NCI-H748 treated with DMSO at 0.1 percent for 48 hours (cell line): ENCODE measurements at places on chromosomes 2 and 18.
A peak's percentile ranks its signal among the peaks of the same experiment; 100 is the strongest.

DNA sequence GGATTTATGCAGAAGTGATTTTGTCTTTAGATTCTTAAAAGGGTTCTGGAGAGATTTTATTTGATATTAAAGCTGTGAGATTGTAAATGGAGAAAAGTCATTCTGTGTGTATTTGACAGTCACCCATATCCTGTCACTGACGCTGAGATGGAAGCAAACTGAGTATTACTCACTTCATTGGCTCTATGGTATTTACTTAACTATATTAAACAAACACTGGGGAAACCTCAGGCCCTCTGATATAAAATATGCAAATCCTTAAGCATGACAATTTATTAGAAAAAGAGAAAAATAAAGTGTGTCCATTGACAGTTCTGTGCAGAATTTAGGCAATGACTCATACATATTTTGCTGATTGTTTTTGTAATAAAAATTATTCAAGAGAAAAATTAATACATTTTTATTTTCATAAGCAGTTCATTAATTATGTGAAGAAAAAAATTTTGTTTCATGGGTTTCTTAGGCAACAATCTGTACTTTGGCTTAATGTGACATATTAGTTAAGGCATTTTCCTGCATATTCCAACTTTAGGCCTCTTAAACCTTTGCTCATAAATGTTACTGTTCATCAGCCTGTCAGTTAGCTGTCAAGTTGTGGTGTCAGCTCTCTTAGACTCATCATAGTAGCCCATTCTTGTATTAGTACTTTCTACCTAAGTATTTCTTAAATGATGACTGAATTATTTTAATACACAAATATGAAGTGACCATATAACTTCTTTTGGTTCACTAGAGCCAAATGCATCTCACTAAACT lies 99.9 kb downstream of the PARD3B start:
- no peak for DNase-seq

GRCh38 chr18:2441544-2441943 lies 129.8 kb downstream of the METTL4 start:
- DNase-seq, result no peak

GRCh38 chr2:80291656-80292055 lies 12.9 kb downstream of the LRRTM1 start:
- DNase-seq, result no peak

DNA sequence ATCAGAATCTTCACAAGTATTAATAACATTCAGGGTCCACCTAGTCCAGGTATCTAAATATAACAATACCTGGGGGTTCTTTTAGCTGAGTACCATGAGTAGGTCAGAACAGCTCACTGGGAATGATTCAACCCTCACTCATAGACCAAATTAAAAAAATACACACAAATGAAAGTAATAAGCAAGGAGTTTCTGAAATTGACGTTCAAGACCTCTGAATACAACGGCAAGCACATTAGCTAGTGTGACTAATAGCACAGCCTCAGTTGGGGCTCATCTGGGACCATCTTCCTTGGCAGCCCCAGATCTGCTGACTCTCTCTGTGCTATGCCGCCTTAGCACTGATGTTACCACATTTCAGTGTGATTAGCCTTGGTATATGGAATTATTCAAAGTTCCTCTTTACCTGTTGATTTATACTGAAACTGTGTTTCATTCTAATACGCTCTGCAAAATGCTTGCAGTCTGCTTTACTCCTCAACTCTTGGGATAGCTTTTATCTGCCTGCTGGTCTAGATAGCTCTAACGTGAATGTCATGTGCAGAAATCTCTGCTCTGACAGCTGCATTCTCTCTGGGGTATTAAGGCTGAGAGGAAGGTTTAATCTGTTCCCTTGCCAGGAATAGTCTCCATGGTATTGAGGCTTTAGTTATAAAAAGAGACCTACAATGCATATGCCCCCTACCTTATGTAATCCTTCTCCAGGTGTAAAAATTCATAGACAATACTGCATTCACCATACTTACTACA lies 153.3 kb downstream of the METTL4 start:
- no peak for DNase-seq

DNA sequence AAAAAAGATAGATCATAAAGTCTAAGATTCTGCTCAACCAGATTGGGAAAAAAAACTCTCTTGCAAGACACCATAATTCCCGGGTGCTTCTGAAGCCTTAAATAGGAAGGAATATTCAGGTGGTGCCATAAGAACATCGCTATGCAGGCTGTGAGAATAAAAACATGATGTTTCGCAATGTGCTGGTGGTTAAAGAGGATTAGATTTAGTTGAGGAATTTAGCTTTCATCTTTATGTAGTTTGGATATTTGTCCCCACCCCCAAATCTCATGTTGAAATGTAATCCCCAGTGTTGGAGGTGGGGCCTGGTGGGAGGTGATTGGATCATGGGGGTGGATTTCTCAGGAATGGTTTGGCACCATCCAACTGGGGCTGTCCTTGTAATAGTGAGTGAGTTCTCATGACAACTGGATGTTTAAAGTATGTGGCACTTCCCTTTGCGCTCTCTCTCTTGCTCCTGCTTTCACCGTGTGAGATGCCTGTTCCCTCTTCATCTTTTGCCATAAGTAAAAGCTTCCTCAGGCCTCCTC lies 132.2 kb downstream of the AKAIN1 start:
- DNase-seq, result no peak

DNA sequence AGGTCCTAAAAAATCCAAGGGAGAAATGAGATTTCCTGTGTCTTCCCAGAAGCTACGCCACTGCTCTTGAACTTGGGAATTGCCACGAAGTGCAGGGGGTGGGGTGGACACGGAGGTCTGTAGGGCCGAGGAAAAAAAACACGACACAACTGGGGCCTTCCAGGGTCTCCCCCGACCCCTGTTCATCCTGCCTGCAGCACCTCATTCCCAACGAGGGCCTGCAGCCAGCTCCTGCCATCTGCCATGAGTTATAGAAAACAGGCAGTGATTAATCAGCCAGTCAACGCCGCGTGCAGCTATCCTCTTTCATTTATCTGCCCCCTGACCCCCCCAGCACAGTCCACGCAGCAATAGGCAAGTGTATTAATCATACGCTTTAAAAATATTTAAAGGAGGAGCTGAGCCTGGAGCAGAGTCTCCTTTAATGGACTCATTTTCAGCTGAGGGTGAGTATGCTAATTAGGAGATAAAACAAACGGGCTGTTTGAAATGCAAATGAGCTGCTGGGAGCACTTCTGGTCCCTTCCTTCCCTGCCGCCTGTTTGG lies 209.9 kb downstream of the TFCP2L1 start:
- peak; percentile 9 for DNase-seq

- DNase-seq, result no peak
These were observed 154.5 kb downstream of the MGAT5 start for GRCh38 chr2:134408386-134408785.

DNA sequence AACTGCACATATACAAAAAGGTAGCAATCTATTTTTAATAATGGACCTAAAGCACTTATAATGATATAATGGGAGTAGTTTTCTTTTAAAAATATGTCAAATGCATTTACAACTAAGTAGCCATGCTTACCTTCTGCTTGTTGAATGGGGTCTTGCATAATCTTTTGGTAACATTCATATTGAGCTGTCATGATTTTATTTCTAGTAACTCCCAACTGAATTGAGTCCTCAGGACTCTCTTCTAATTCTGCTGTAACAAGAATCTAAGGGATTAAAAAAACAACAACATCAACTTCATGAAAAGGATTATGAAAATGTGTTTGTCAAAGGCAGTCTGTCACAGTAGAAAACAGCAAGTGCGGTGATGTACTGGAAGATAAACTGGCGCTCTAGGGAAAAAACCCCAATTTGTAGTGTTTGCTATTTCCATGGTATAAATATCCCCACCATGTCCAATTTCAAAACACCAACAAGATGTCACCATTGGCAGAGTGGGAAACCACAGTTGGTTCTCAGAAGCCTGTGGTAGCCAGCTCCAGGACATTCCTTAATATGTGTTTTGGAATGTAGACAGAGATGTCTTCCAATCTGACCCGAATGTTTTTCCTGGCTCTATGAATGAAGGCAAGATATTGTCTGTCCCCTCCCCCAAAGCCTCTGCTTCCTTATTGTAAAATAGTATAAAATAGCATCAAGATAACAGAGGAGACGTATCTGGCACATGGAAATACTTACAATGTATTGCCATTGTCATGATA lies 64.8 kb downstream of the CALCRL start:
- no peak for DNase-seq
